ENCODE measurements at places on chromosomes 3 and 15. TPM values are rescaled to one million over a fixed set of nuclear protein-coding genes. Genes with fewer than 3 reads are reported as not detected.
A peak's percentile ranks its signal among the peaks of the same experiment; 100 is the strongest.

The PRR20G gene
- not detected for total RNA-seq

The FILIP1L gene
- 27.4 TPM for total RNA-seq

The C3orf22 gene
- not detected for total RNA-seq

The LACTB gene
- total RNA-seq: 18.4 TPM

The ARGFX gene
- total RNA-seq: not detected

DNA sequence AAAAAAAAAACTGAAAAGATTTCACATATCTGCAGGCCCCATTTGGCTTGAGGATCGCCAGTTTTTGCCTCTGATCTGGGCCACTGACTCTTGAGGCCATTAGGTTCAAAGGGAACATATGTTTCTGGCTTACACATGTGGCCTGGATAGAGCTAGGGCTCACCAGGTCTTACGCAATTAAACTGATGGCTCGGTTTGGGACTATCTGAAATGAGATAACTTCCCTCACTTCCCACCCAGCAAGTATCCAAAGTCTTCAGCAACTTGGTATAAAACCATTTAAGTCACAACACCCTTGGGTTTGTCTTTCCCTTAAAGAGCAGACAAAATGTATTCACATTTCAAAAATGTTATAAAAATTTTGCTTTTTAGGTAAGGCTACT is 36.3 kb downstream of the LRIG1 start:
- DNase-seq: no peak
- no peaks in the 10 kb centered on the region for H3K4me1 ChIP-seq
- H3K36me3 ChIP-seq: no peaks in the 10 kb centered on the region
- no peaks in the 10 kb centered on the region for H3K27me3 ChIP-seq
- H3K27ac ChIP-seq: no peak overlapping the region

DNA sequence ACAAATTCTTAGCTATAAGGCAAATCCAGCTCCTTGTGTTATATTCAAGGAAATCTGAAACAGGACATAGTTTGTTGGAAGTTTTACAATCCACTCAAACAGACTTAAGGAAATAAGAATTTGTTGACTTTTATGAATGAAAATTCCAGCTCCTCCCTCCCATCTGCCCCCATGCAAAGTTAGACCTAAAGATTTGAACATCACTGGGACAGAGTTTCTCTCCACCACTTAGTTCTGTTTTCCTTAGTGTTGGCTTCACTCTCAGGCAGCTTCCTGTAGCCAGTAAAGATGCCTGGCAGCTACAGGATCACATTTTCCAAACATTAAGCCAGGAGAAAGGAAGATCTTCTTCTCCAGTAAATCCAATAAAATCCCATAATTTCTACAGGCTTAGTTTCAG is 265.0 kb downstream of the TAFA4 start:
- H3K27ac ChIP-seq: no peak overlapping the region
- no peaks in the 10 kb centered on the region for H3K4me1 ChIP-seq
- DNase-seq: no peak

DNA sequence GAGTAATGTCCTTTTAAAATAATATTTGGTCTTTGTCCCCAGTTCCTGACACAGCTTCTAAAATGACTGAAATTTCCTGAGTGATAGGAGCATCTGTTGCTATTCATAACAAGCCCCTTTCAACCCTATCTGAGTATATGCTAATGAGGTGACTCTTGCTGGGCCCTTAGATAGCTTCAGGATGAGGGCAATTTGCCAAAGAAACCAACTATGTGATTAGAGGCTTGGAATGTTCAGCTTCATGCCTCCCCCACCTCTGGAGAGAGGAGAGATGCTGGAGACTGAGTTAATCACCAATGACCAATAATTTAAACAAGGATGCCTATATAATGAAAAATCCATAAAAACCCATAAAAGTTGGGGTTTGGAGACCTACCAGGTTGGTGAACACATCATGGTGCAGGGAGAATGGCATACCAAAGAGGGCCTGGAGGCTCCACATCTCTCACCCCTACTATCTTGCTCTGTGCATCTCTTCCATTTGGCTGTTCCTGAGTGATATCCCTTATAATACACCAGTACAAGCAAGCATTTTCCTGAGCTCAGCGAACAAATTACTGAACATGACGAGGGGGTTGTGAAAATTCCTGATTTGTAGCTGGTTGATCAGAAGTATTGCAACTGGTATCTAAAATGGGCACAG is 189.2 kb downstream of the ECT2 start:
- no peak overlapping the region for H3K27ac ChIP-seq
- H3K4me3 ChIP-seq: no peak overlapping the region
- no peaks in the 10 kb centered on the region for H3K36me3 ChIP-seq
- no peak for DNase-seq
- H3K27me3 ChIP-seq: no peaks in the 10 kb centered on the region

GRCh38 chr3:158569794-158570193 is 1.2 kb upstream of the MLF1 start:
- no peak for DNase-seq
- H3K27ac ChIP-seq: no peak overlapping the region
- H3K27me3 ChIP-seq: peaks cover 4% of the 10 kb centered on the region
- H3K4me1 ChIP-seq: no peaks in the 10 kb centered on the region
- H3K36me3 ChIP-seq: no peaks in the 10 kb centered on the region
- no peak overlapping the region for H3K4me3 ChIP-seq

DNA sequence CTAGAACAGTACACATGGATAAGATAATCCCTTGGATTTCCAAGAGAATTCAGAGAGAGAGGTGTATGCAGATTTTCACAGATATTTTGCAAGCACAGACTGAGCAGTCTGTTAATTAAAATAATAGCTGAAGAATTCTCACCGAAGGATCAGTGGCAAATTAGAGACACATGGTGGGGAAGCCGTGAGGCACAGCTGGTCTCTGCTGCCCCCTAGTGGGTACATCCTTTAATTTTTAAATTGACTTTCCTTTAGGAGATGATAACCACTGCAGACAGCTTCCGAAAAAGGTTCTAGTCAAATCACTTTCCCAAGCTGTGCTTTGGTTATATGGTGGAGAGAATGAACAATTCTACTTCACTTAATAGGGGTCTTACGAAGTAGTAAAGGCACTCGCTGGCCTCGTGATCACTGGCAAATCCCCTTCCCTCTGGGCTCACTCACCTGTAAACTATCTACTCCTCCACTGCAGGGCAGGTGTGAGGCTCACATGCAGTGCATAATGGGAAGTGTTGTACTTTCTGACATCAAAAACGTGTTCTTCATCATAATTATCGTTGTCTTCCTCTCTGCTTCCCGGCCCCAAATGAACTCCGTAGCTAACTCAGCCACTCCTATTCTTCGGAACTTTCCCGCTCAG is 19.5 kb downstream of the MESD start:
- H3K27me3 ChIP-seq: no peaks in the 10 kb centered on the region
- H3K36me3 ChIP-seq: peaks cover 43% of the 10 kb centered on the region
- peak; percentile 65 for DNase-seq
- no peak overlapping the region for H3K27ac ChIP-seq
- no peak overlapping the region for H3K4me3 ChIP-seq

GRCh38 chr15:52417957-52418356 is 110.7 kb downstream of the MYO5A start:
- no peak for DNase-seq
- H3K4me1 ChIP-seq: no peaks in the 10 kb centered on the region
- H3K4me3 ChIP-seq: no peak overlapping the region
- no peak overlapping the region for H3K27ac ChIP-seq

- H3K27ac ChIP-seq: no peak overlapping the region
- H3K4me3 ChIP-seq: no peak overlapping the region
- no peaks in the 10 kb centered on the region for H3K36me3 ChIP-seq
These were observed 38.7 kb downstream of the HSPBAP1 start for GRCh38 chr3:122754929-122755328.

DNA sequence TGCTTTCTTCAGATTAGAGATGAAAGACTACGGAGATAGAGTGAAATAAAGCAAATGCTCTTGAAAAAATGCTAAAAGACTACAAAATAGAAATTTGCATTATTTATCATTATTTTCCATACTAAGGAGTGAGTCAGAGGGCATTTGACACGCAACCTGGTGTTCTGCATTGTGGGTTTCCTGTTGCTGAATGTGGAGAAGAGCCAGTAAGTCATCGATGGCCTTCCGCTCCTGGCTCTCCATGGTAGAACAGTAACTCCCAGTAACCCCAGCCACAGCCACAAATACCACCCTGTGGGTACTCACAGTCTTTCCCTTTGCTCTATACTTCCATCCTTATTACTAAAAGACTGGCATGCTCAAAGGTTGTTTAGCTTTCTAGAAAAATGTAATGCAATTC is 61.5 kb downstream of the CGGBP1 start:
- DNase-seq: peak; percentile 18
- H3K27ac ChIP-seq: no peak overlapping the region
- no peak overlapping the region for H3K4me3 ChIP-seq
- H3K36me3 ChIP-seq: no peaks in the 10 kb centered on the region
- H3K4me1 ChIP-seq: no peaks in the 10 kb centered on the region

DNA sequence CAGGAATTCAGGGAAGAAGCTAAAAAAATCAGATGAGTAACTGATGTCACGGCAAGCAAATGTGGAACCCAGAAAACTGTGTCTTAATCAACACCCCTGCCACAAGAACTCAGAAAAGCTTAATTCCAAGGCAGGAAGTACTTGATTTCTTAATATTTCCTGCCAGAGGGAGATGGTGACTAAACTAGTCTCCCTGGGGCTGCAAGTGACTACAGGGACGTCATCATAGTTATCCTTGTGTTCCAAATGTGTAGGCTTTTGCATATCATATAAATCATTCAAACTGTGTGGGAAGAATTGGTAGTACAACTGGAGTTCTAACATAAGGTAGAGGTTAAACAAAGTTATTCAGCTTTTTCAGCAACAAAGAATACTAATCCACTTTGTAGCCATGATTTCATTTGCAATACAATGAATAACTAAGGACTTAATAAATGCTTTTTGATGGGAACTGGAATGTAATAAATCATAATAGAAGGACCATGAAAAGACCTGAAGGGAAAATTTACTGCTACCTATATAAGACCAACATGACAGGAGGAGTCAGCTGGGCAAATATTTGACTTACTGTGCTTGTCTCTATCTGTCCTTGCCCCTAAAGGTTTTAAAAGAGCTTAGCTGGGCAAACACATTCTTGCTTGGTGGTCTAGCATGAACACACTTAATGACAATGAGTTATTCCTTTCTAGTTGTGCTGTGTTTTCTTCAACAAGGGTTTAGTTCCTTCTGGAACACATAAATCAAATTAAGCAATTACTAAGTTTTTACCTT is 76.0 kb upstream of the NECTIN3 start:
- no peaks in the 10 kb centered on the region for H3K4me1 ChIP-seq
- no peak overlapping the region for H3K4me3 ChIP-seq
- no peak for DNase-seq
- H3K36me3 ChIP-seq: no peaks in the 10 kb centered on the region
- H3K27ac ChIP-seq: no peak overlapping the region
- no peaks in the 10 kb centered on the region for H3K27me3 ChIP-seq

- no peaks in the 10 kb centered on the region for H3K36me3 ChIP-seq
- H3K27ac ChIP-seq: no peak overlapping the region
- DNase-seq: no peak
These were observed 104.7 kb downstream of the SEMA6D start for GRCh38 chr15:47822048-47822447.

DNA sequence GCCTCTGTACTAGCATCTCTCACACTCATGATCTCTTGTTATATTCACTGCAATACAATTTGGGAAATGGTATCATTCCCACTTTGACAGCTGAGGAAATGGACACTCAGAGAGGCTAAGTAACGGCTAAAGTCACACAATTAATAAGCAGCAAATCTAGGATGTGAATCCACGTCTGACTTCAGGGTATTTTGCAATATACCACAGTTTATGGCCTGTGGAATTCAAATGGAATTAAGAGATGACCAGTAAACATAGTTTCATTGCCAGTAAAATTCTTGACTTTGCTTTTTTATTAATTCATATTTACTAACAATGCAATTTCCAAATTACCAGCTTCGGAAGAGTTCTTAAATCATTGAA is 61.1 kb downstream of the CCNL1 start:
- DNase-seq: no peak
- H3K27ac ChIP-seq: peak overlapping the region; percentile 8

DNA sequence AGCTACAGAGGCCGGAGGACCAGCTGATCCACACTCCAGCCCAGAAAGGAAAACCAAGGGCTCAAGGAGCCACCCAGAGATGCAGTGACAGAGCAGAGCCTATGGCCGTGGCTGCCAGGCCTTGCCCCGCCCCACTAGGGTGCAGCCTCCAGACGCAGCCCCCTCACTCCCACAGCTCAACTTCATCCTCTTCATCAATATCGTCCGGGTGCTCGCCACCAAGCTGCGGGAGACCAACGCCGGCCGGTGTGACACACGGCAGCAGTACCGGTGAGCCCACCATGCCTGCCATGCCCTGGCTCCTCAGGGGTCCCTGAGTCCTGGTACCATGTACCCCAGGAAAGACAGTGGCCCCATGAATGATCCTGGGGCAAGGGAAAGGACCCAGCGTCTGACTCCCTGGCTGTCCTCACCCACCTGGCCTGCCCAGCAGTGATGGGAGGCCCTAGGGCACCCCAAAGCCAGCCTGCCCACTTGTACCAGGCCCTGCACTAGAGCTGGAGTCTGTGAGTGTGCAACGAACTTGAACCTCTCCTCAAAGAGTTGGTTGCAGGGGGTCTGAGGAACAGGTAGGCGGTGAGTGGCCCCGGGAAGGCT is 24.2 kb downstream of the PTH1R start:
- no peak for DNase-seq
- no peaks in the 10 kb centered on the region for H3K27me3 ChIP-seq
- no peaks in the 10 kb centered on the region for H3K36me3 ChIP-seq
- H3K27ac ChIP-seq: no peak overlapping the region

- H3K36me3 ChIP-seq: no peaks in the 10 kb centered on the region
- no peak overlapping the region for H3K4me3 ChIP-seq
- no peaks in the 10 kb centered on the region for H3K4me1 ChIP-seq
- H3K27me3 ChIP-seq: no peaks in the 10 kb centered on the region
- no peak for DNase-seq
- no peak overlapping the region for H3K27ac ChIP-seq
These were observed 318.4 kb upstream of the COL8A1 start for GRCh38 chr3:99319961-99320360.

DNA sequence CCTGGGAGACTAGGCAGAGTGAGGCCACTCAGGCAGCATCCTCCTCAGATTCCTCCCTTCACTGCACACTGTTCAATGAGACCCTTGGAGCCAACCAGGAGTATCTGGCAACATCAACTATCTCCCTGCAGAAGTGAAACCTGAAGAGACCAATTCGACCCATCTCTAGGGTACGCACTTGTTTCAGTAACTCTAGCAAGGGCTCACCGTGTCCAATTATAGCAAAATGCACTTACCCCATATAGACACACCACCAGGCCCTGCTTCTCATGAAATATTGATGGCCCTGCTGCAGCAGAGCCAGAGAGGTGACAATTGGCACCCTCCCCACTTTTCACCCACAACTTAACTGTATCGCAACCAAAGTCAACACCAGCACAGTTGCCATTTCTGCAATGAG is 196.1 kb upstream of the IGF1R start:
- no peak for DNase-seq
- H3K4me3 ChIP-seq: no peak overlapping the region
- no peaks in the 10 kb centered on the region for H3K36me3 ChIP-seq
- H3K27ac ChIP-seq: no peak overlapping the region

GRCh38 chr15:69099941-69100340 is 60.5 kb upstream of the GLCE start:
- no peaks in the 10 kb centered on the region for H3K36me3 ChIP-seq
- H3K27ac ChIP-seq: no peak overlapping the region
- no peak overlapping the region for H3K4me3 ChIP-seq
- no peaks in the 10 kb centered on the region for H3K4me1 ChIP-seq
- no peaks in the 10 kb centered on the region for H3K27me3 ChIP-seq

- H3K4me3 ChIP-seq: no peak overlapping the region
- H3K27ac ChIP-seq: no peak overlapping the region
- H3K4me1 ChIP-seq: no peaks in the 10 kb centered on the region
- no peaks in the 10 kb centered on the region for H3K36me3 ChIP-seq
- DNase-seq: no peak
These were observed 31.5 kb upstream of the TM4SF4 start for GRCh38 chr3:149442851-149443544.

- peaks cover 24% of the 10 kb centered on the region for H3K4me1 ChIP-seq
- DNase-seq: peak; percentile 59
- no peaks in the 10 kb centered on the region for H3K27me3 ChIP-seq
- H3K36me3 ChIP-seq: no peaks in the 10 kb centered on the region
These were observed 1.1 kb downstream of the TMEM158 start for GRCh38 chr3:45224824-45225464.

Measured in tibial nerve (tissue), 4 donors.